ENCODE measurements at places on chromosomes 13 and 19. TPM values are rescaled to one million over a fixed set of nuclear protein-coding genes. Genes with fewer than 3 reads are reported as not detected.

Gene FBN3
- not detected for total RNA-seq

Gene GTPBP3
- 21.2 TPM for total RNA-seq

Gene BCAM
- 83.6 TPM for total RNA-seq

Gene ZSCAN18
- total RNA-seq = 2.3 TPM

Gene PTH2
- total RNA-seq = not detected

Gene FOXA3
- total RNA-seq = 0.86 TPM

Gene CEBPA
- total RNA-seq = 10.2 TPM

Gene ZNF578
- not detected for total RNA-seq

Gene PRSS57
- not detected for total RNA-seq

Gene SDHAF1
- 48.4 TPM for total RNA-seq

Gene GSX1
- total RNA-seq = not detected

Gene SLC25A41
- total RNA-seq = not detected

Gene SMAD9
- total RNA-seq = 0.05 TPM

Gene ZNF526
- 21.1 TPM for total RNA-seq

Gene FAM216B
- not detected for total RNA-seq

Gene TGFBR3L
- 2.1 TPM for total RNA-seq

Gene USE1
- 16.2 TPM for total RNA-seq

Gene GIPR
- total RNA-seq = 3.2 TPM

Gene SIGLEC11
- 0.10 TPM for total RNA-seq

Gene GJB6
- total RNA-seq = not detected

Gene HIPK4
- 0.18 TPM for total RNA-seq

Gene CNN2
- total RNA-seq = 88.2 TPM

Gene CGB5
- total RNA-seq = 0.59 TPM

Gene SRRM5
- 0.80 TPM for total RNA-seq

Gene BORA
- total RNA-seq = 8.9 TPM

Gene FPR2
- not detected for total RNA-seq

Gene SOHLH2
- not detected for total RNA-seq

Gene PRKCG
- total RNA-seq = 7.3 TPM

Gene TRPC4
- total RNA-seq = not detected

Gene CDX2
- 1.2 TPM for total RNA-seq

Gene NLRP7
- total RNA-seq = not detected

Gene SBK2
- 1.3 TPM for total RNA-seq

Gene EMP3
- total RNA-seq = 424 TPM

Gene PRTN3
- 0.62 TPM for total RNA-seq

Gene OR4F17
- total RNA-seq = not detected

Gene IZUMO4
- 0.41 TPM for total RNA-seq

Gene CD79A
- 0.91 TPM for total RNA-seq

Gene NPAS1
- total RNA-seq = 7.0 TPM

Gene LGALS14
- not detected for total RNA-seq

Gene ZNF266
- 3.2 TPM for total RNA-seq

Gene NKG7
- not detected for total RNA-seq

Gene CERS1
- total RNA-seq = 5.5 TPM

Gene CEACAM7
- 0.17 TPM for total RNA-seq

Gene ZNF317
- total RNA-seq = 18.2 TPM

Gene TGFB1
- 129 TPM for total RNA-seq

Gene RNF113B
- not detected for total RNA-seq

Gene ZNF541
- total RNA-seq = not detected

Gene CRX
- total RNA-seq = not detected

Gene GNA15
- total RNA-seq = not detected

Gene PNMA8B
- not detected for total RNA-seq

Gene C1QTNF9B
- total RNA-seq = not detected

Gene NCR1
- not detected for total RNA-seq

Gene ANKLE1
- total RNA-seq = 0.50 TPM

Gene ICAM5
- 0.34 TPM for total RNA-seq

Gene NLRP11
- 0.07 TPM for total RNA-seq

Gene CHAMP1
- total RNA-seq = 23.4 TPM

Gene PTGER1
- total RNA-seq = not detected

Gene CELF5
- 0.54 TPM for total RNA-seq

Gene ZNF724
- total RNA-seq = 0.90 TPM

Gene PEG3
- total RNA-seq = not detected
